ENCODE measurements at places on chromosomes 3 and 15.

DNA sequence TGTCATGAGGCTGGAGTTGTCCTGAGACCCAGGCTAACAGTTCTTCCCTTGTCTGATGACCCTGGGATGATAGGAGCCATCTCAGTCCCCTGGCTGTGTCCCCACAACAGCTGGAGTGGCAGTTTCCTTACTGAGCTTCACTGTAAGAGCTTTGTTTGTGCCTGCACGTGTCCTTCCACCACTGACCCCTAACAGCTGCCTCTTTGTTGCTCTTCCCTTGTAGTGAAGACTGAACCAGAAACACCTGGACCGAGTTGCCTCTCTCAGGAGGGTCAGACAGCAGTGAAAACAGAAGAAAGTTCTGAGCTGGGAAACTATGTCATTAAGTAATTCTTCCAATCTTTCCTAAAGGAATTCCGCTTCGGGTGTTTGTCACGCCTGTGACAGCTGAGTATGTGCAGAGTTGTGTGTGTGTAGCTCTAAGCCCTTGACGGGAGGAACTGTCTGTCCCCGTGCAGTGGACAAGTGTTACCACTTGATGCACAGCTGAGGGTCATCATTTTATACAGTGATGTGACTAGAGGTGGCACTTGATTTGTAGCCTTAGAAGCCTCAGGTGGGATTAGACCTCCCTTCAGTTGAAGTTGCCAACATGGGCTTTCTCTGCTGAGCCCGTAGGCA is 25.0 kb downstream of the MAP6D1 start:
- no peak for DNase-seq

DNA sequence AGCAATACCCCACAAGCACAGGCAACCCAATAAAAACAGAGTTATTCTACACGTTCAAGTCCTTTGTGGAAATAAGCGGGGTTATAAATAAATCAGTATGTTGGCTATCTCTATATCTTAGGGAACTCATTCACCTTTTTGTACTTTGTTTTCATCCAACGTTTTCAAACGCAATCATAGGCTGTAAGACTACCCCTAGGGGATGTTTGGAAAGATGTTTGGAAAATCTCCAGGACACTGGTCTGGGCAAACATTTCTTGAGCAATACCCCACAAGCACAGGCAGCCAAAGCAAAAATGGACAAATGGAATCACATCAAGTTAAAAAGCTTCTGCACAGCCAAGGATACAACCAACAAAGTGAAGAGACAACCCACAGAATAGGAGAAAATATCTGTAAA is 70.1 kb downstream of the CLDN11 start:
- DNase-seq = no peak

DNA sequence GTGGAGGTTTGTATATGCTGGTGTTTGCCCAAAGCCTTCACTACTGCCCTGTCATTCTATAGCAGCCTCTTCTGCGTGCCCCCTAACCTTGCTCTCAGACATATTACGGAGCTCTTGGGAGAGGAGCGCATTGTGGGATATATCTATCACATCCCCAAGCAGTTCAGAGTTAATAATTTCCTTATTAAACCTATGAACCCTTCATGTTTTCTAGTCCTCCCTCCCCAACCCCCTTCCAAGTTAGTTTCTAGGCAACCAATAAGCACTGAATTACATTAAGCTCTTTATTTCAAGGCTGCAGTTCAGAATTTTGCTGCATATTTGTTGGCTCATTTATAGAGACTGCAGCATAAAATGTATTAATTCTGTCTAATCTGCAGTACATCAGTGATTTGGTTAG is 57.3 kb upstream of the GRM7 start:
- no peak for DNase-seq

GRCh38 chr3:59213860-59214259 is 164.0 kb upstream of the CFAP20DC start:
- DNase-seq = no peak

- DNase-seq = no peak
Observed at GRCh38 chr3:177104299-177104992, 92.8 kb downstream of the TBL1XR1 start.

GRCh38 chr3:111761309-111761795 is 97.7 kb upstream of the PHLDB2 start:
- DNase-seq = no peak

DNA sequence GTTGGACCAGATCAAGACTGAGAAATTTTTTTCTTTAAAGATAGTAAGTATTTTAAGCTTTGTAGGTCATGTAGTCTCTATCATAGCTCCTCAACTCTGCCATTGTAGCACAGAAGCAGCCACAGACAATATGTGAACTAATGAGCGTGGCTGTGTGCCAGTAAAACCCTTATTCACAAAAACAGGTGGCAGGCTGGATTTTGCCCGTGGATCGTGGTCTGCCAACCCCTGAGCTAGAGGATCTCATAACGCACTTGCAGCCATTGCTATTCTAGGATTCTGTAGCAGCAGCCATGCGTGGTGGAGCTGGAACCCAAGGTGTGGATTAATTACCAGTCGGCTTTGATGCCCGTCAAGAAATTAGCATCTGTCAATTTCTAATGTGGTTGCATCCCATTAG is 68.7 kb upstream of the PLXNA1 start:
- no peak for DNase-seq

- no peak for DNase-seq
Observed at GRCh38 chr3:23402728-23403492, 199.8 kb downstream of the UBE2E2 start.
